Smooth muscle cell of trachea (primary cell): ENCODE measurements at places on chromosomes 3 and 15. TPM values are rescaled to one million over a fixed set of nuclear protein-coding genes. Genes with fewer than 3 reads are reported as not detected.

C3orf49 gene
- total RNA-seq = not detected in 2 replicates

PYGO1 gene
- total RNA-seq = 9.0 and 11.2 TPM in 2 replicates

CDHR4 gene
- total RNA-seq = 0.33 TPM in 1 of 2 replicates, not detected in the other

PIGX gene
- 10.6 and 19.6 TPM in 2 replicates for total RNA-seq

STRC gene
- 0.17 TPM in 1 of 2 replicates, not detected in the other for total RNA-seq

TGM5 gene
- total RNA-seq = not detected in 2 replicates

LINGO1 gene
- not detected in 2 replicates for total RNA-seq

PLA2G4E gene
- total RNA-seq = under 0.01 TPM in 1 of 2 replicates, not detected in the other

IGSF10 gene
- 0.99 and 1.3 TPM in 2 replicates for total RNA-seq

FOXL2NB gene
- not detected in 2 replicates for total RNA-seq

ACTRT3 gene
- total RNA-seq = 4.8 and 5.4 TPM in 2 replicates

ITGA11 gene
- 3.1 and 8.6 TPM in 2 replicates for total RNA-seq

ARPP19 gene
- total RNA-seq = 76.3 and 107 TPM in 2 replicates

ZIC1 gene
- not detected in 2 replicates for total RNA-seq

CCDC13 gene
- 0.29 and 1.2 TPM in 2 replicates for total RNA-seq

KNSTRN gene
- total RNA-seq = 12.9 and 81.2 TPM in 2 replicates

RBP2 gene
- total RNA-seq = not detected in 2 replicates

ROBO2 gene
- 1.0 and 2.8 TPM in 2 replicates for total RNA-seq

CFAP20DC gene
- 4.8 and 6.8 TPM in 2 replicates for total RNA-seq

RETNLB gene
- not detected in 2 replicates for total RNA-seq

ITPKA gene
- total RNA-seq = 5.3 and 5.5 TPM in 2 replicates
